ENCODE measurements at places on chromosomes 1 and 21. TPM values are rescaled to one million over a fixed set of nuclear protein-coding genes. Genes with fewer than 3 reads are reported as not detected.

GRCh38 chr1:52602856-52603600, 857 bp downstream of the GPX7 start:
- no peaks in the 10 kb centered on the region for H3K36me3 ChIP-seq
- no peaks in the 10 kb centered on the region for H3K27me3 ChIP-seq
- H3K4me3 ChIP-seq: peak overlapping the region; percentile 35
- DNase-seq: peak; percentile 17

- no peak overlapping the region for H3K27ac ChIP-seq
- DNase-seq: no peak
- no peaks in the 10 kb centered on the region for H3K27me3 ChIP-seq
These were observed 115.1 kb downstream of the PLXNA2 start for GRCh38 chr1:208129060-208129459.

- H3K27me3 ChIP-seq: no peaks in the 10 kb centered on the region
- H3K27ac ChIP-seq: no peak overlapping the region
- no peak for DNase-seq
- no peaks in the 10 kb centered on the region for H3K4me1 ChIP-seq
- H3K4me3 ChIP-seq: no peak overlapping the region
These were observed 76.3 kb upstream of the CACNA1E start for GRCh38 chr1:181406989-181407388.

GRCh38 chr1:17404034-17404684, 32.2 kb downstream of the PADI6 start:
- H3K4me3 ChIP-seq: no peak overlapping the region
- H3K27me3 ChIP-seq: no peaks in the 10 kb centered on the region
- no peaks in the 10 kb centered on the region for H3K4me1 ChIP-seq
- peaks cover 4% of the 10 kb centered on the region for H3K36me3 ChIP-seq
- DNase-seq: no peak
- H3K27ac ChIP-seq: no peak overlapping the region

GRCh38 chr1:231053493-231054162, 13.6 kb upstream of the FAM89A start:
- H3K27ac ChIP-seq: no peak overlapping the region
- H3K4me1 ChIP-seq: peaks cover 4% of the 10 kb centered on the region
- H3K4me3 ChIP-seq: peak overlapping the region; percentile 23
- H3K36me3 ChIP-seq: no peaks in the 10 kb centered on the region
- DNase-seq: peak; percentile 94

LAMC2 gene
- 3.9 TPM for polyA plus RNA-seq

SMIM34 gene
- not detected for polyA plus RNA-seq

LCA5L gene
- 0.38 TPM for polyA plus RNA-seq

CDK11B gene
- 4.3 TPM for polyA plus RNA-seq
